ENCODE measurements at places on chromosomes 6 and 20.

DNA sequence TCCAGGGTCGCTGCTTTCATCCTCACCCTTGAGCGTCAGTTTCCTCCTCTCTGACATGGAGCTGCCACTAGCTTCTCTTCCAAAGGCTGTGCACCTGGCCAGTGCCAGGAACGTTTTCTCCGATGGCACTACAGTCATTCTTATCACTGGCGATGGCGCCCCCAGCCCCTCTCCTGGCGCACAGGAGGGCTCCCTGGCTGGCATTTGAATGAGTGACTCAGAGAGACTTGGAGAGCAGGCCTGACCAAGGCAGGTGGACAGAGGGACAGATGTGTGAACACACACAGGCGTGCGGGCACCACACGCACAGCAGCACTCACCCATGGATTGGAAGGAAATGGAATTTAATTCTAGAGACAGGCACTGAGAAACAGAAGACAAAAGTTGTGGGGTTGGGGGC is 77.6 kb downstream of the SRC start:
- no peak for DNase-seq

DNA sequence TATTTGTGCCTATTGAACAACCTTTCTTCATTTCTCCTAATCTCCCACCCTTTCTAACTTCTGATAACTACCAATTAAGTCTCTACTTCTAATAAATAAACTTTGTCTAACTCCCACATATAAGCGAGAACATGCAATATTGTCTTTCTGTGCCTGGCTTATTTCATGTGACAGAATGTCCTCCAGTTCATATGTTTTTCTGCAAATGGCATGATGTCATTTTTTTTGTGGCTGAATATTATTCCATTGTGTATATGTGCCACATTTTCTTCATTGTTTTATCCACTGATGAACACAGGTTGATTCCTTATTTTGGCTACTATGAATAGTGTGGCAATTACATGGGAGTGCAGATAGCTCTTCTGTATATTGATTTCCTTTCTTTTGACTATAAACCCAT is 1041.5 kb upstream of the MANEA start:
- DNase-seq: no peak

GRCh38 chr6:166950443-166950821 is 5.9 kb downstream of the RNASET2 start:
- no peak for DNase-seq

DNA sequence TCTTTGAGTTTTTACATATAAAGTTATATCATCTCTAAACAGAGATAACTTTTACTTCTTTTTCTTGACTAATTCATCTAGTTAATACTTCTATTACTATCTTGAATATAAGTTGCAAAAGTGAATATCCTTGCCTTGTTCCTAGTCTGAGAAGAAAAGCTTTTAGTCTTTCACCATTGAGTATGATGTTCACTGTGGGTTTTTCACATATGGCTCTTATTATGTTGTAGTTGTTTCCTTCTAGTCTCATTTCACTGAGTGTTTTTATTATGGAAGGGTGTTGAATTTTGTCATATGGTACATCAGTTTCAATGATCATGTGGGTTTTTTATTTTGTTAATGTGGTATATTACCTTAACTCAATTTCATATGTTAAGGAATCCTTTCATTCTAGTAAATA is 488.3 kb downstream of the COL12A1 start:
- no peak for DNase-seq

- no peak for DNase-seq
These were observed 15.8 kb downstream of the REPS1 start for GRCh38 chr6:138972226-138972665.

DNA sequence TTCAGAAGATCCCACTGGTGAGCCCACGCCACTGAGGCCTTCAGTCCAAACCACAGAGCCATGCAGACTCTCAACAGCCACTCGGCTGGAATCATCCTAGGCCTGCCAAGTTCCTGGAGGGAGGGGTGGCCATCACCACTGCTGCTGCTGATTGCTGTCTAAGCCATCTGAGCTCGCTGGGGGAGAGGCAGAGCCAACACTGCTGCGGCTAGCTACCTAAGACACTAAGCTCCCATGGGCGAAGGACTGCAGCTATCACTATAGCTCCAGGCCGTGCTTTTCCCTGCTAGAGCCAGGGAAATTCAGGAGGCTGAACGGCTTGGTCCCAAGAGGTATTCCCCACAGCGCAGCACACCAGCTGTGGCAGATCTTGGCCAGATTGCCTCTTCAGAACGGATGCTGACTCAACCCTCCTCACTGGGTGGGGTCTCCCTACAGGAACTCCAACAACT is 73.6 kb downstream of the TBC1D32 start:
- DNase-seq: no peak

DNA sequence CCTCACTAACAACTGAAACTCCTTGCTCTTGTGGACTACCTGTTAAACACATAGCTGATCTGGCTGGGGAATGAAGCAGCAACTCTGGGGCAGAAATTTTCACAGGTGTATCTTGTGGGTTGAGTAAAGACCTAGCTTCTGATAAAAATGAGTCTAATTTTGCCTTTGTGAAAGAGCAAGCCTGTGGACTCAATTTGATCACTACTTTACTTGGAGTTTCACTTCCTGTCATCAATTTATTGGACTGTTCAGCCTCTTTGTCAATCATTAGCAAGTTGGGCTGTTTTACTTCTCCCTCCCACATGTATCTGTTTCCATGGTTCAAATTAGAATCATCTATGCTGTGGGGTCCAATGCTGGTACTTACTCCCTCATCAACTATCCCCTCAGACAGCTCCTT is 29.6 kb upstream of the CRIP3 start:
- DNase-seq: no peak

DNA sequence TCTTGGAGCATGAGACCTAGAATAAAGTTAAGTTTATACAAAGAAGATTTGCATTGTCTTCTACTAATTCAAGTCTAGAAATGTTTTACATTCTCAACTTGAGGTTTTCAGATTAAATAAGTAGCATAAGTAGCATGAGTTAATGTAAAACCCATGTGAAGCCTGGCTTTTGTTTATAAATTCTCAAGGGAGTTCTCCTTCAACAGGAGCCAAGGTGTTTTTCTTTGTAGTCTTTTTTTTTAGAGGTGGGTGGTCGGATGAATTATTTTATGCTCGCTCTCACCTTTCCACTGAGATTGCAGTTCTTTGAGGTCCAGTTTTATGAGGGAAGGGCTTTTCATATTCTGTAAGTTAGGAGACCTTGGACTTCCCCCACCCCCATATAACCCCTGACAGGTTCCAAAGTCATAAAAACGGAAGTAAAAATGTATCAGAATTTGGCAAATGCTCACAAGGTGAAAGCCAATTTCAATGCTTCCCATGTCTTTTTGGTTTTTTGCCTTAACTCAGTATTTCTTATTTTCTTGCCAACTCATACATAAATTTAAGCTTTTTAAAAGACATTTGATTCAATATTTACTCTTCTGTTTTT is 244.3 kb upstream of the ASCC3 start:
- DNase-seq: no peak

GRCh38 chr6:26021001-26021349 is 58.4 kb downstream of the TRIM38 start:
- no peak for DNase-seq

GRCh38 chr20:63590218-63591146 is 16.4 kb upstream of the HELZ2 start:
- DNase-seq: no peak

Measured in HTR-8/SVneo (cell line).